ENCODE measurements at places on chromosomes 1 and 21.
A peak's percentile ranks its signal among the peaks of the same experiment; 100 is the strongest.

DNA sequence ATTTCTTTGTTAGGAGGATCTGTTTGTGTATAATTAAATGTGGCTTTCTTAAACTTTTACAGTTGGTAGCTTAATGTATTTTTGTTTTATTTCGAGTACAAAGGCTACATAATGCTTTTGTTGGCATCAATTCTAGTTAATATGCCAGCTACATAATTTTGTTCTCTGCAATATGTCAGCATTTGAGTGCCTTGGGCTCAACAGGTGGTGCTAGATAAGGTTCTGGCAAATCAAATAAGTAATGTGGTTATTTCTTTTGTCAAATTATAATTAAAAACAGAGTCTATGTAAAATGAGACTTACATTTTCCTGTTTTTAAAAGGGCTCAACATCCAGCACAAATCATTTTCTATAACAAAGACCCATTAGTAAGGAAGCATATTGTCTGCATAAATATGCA is 410.6 kb upstream of the NR5A2 start:
- DNase-seq, result no peak

DNA sequence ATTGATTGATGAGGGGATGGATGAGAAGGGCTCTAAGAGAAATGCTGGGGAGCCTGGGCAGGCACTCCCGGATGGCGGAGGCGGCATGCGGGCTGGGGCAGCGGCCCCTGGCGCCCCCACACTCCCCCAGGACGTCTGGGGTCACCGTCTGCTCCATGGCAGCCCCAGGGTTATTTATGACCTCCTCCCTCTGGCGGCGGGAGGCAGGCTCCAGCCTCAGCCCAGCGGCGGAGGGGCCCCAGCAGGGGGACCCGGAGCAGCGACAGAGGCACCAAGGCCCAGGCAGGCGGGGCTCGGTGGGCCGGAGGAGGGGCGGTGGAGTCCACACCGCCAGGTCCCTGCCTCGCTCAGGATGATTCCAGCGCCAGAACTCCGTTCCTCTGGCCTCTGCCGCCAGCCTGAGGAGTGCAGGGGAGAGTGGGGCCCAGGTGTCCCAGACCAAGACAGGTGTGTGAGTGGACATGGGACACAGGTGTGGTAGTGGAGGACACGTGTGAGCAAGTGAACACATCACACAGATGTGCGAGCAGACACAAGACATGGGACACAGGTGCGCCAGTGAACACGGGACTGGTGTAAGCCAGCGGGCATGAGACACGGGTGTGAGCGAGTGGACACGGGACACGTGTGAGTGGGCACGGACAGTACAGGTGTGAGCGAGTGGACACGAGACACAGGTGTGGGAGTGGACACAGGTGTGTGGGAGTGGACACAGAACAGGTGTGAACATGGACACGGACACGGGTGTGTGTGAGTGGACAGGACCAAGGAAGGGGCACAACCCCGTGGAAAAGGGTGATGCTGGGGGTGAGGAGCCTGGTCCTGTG is 2.5 kb upstream of the SAMD11 start:
- DNase-seq, result peak; percentile 40

GRCh38 chr1:5509664-5510452 is 482.4 kb downstream of the NPHP4 start:
- peak; percentile 2 for DNase-seq

- DNase-seq, result peak; percentile 56
Measured at GRCh38 chr1:67748630-67749029, 63.6 kb downstream of the GADD45A start.

- DNase-seq, result no peak
Measured at GRCh38 chr21:44758781-44759627, 42.6 kb downstream of the UBE2G2 start.

DNA sequence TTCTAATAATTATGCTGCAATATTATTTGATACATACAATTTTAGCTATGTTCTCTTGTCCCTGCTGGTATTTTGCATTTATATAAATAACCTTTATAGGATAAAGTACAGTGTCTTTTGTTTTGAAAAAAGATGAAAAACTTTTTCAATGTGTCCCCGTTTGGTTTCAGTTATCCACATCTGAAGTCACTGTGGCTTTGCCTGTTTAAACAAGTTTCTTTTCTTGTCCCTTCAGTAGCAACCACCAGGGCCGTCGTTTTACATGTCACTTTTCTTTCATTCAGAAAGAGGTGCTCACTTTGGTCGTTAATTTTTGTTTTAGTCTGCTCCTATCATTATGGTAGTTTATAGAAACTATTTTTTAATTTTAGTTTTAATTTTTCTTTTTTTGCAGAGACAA is 41.4 kb downstream of the RABGAP1L start:
- no peak for DNase-seq

Measured in foreskin melanocyte (primary cell).